ENCODE measurements at places on chromosomes 12 and 14. TPM values are rescaled to one million over a fixed set of nuclear protein-coding genes. Genes with fewer than 3 reads are reported as not detected.

DNA sequence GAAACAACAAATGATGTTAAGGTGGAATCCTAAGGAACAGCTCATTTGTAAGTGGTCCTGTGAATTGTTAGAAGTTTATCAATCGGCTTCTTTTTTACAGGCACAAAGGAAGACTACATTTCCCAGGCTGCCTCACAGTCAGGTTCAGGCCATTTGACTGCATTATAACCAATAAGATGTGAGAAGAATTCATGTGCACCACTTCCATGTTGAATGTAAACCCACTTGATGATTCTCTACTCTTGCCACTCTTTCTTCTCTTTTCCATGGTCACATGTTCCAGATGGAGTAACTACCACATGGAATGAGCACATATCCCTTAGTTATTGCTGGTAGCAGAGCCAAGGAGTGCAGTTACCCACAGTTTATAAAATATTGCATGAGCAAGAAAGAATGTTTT, 67.1 kb upstream of the GZMB start:
- no peak for DNase-seq

TMCC3 gene
- total RNA-seq = 12.4 TPM

DNA sequence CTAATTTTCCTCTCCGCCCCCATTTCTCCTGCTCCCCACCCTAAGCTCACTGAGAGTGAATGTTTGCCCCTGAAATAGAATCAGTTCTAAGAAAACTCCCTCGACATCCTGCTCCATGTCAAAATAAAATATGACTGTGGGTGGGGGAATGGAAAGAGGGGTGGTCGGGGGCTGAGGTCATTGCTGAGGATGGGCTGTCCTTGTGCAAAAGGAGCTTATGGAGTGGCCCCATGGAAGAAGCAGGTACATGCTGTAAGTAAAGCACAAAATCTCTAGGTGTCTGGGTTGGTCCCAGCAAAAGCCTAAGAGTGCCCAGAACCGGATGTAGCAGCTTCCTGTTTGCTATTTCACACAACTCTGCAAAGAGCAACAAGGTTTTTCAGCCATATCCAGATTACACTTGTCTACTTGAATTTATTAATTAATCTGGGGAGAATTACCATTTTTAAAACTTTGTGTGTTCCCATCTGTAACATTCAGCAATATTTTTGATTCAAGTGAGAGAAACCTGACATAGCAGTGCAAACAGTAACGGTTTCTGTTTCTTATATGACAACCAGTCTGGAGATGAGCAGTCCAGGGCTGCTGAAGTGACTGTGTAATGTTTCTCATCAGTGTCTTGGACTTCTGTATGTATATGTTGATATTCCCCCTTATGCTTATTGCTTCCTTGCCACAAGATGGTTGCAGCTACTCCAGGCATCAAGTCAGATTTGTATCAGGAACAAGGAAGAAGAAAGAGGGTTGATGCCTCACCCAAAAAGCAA, 40.4 kb upstream of the GZMB start:
- no peak for DNase-seq

FUT8 gene
- total RNA-seq = 22.3 TPM

GRCh38 chr12:2051700-2052621, 826 bp upstream of the CACNA1C start:
- DNase-seq = no peak

KRT82 gene
- not detected for total RNA-seq

DNA sequence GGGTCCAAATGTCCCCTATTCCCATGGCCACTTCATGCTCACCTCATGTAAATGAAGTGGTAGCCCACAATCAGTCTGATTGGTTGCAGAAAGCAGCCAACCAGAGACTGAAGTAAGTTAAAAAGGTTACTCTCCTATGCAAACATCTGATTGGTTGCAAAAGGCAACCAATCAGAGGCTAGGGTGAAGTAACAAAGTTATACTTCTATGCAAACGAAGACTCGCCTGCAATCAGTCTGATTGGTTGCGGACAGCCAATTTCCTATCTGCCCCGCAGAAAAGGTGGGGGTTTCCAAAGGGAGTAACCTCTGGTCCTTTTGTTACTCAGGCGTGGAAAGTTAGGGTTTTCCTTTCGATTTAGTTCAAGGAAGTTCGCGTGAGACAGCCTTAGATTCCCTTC, 208.1 kb upstream of the NEDD1 start:
- DNase-seq = no peak

GYS2 gene
- total RNA-seq = not detected

P3H3 gene
- total RNA-seq = 77.7 TPM

DNA sequence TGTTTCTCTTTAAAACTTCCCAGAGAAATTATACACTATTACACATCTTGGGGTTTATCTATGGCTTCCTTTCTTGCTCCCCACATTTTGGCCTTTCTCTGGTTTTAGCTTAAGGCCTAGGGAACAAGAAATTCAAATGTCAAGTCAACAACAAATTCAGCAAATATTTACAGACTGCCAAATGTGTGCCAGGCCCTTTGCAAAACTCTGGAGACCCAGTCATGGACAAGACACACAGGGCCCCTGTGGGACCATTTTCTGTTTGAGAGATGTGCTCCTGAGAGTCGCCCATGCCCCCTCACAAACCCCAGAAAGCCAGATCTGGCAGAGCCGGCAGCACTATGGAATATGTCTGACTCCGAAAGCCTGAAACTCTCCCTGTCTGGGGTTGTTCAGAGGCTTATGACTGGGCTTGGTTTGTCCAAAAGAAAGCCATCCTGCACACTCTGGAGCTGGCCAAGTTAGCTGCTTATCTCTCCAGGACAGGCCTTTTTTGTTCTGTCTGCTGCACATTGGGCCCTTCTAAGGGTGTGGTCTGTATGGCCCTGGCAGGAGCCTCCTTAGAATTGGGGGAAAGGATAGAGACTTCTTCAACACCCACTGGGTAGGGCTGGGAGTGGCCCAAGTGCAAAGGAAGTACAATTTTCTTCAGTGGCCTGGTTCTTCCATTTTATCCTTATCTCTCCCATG, 1.1 kb upstream of the KRT3 start:
- DNase-seq = no peak

DNA sequence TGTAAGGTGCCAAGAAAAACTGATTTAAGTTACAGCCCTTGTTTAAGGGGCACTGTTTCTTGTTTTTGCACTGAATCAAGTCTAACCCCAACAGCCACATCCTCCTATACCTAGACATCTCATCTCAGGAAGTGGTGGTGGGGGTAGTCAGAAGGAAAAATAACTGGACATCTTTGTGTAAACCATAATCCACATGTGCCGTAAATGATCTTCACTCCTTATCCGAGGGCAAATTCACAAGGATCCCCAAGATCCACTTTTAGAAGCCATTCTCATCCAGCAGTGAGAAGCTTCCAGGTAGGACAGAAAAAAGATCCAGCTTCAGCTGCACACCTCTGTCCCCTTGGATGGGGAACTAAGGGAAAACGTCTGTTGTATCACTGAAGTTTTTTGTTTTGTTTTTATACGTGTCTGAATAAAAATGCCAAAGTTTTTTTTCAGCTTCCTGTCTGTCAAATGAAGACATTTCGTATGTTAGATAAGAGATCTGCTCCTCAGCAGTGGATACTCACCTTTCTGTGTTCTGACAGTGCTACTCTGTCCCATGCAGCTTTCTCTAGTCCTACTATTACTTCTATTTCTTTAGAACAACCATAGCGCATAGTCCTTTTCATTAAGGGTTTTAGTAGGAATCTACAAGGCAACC, 1.2 kb upstream of the PA2G4 start:
- no peak for DNase-seq

GRCh38 chr14:91321131-91321530, 76.6 kb upstream of the GPR68 start:
- no peak for DNase-seq

DNA sequence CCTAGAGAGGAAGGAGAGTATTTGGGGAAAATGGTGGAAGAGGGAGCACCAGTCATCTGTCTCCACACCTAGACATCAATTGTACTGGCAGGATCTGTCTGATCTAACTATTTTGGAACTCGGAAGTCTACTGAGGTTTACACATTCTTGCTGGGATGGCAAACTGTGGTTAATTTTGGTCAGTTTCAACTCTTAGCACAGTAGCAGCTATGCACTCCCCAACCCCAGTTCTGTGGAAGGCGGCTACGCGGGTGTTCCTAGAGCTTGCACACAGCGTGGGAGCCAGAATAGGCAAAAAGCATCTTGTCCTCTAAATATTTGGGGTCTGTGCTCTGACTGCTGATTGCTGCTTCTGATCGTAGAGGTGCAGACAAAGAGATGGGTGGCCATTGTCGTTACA, 33.8 kb downstream of the TECPR2 start:
- no peak for DNase-seq

DNA sequence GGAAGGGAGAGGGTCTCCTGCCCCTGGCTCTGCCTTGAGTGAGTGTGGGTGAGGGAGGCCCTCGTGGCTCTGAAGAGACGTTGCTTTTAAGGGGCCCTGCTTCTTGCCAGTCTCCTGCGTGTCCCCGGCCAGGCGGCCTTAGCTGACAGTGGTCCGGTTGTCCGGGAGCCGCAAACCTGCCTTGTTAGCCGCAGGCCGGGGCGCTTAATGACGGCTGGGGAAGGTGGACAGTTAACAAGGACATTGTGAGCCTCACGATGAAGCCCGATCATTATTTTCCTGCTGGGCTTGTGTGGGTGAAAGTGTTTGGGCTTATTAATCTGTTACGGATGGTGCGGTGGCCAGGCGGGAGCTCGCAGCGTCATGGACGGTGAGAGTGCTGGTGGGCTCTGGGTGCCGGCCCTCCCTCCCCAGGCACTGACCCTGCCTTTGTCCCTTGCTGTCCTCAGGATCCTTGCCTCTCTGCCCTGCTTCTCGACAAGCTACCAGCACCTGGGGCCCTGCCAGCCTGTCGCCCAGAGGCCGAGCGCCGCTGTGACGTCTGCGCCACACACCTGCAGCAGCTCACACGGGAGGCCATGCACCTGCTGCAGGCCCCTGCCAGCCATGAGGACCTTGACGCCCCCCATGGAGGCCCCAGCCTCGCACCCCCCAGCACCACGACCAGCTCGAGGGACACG, 13.3 kb downstream of the KIF26A start:
- no peak for DNase-seq

- peak; percentile 54 for DNase-seq
Observed at GRCh38 chr12:1936406-1937320, 18.2 kb upstream of the CACNA2D4 start.

- DNase-seq = no peak
Observed at GRCh38 chr14:28143316-28143715, 623.3 kb upstream of the FOXG1 start.

- no peak for DNase-seq
Observed at GRCh38 chr14:23114120-23114458, 5.0 kb downstream of the CEBPE start.

SLC2A14 gene
- not detected for total RNA-seq

DNA sequence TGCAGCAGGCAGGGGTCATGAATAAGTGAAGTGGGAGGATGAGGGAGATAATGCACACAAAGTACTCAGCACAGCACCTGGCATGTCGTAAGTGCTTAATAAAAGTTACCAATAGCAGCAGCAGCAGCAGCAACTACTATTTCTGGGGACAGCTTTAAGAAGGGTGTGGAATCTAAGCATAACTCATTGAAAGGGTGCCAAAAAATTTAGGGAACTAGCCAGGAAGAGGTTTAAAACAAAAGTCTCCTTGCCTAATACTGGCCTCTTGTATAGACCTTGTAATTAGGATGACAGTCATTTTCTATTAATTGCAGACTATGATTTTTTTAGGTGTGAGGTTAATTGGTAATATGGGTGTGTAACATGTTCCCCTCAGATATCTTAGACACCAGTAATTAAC, 179.9 kb downstream of the PTPN11 start:
- no peak for DNase-seq

IFI27L2 gene
- total RNA-seq = 42.7 TPM

GRCh38 chr14:92848887-92849286, 54.8 kb downstream of the GOLGA5 start:
- no peak for DNase-seq

TEX52 gene
- not detected for total RNA-seq

- DNase-seq = no peak
Observed at GRCh38 chr14:92553438-92553837, 39.9 kb downstream of the RIN3 start.

DNA sequence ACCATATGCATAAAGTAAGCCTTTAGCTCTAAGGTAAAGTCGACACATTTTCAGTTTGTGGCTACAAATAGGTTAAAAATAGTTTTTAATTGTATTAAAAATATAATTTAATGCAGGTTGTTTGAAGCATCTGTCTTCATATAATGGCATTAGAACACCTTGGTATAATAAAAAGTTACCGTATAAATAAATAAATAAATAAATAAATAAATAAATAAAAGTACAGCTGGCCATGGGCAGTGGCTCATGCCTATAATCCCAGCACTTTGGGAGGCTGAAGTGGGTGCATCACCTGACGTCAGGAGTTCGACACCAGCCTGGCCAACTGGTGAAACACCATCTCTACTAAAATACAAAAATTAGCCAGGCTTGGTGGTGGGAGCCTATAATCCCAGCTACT, 15.6 kb downstream of the ZFYVE26 start:
- no peak for DNase-seq

GRCh38 chr14:21267886-21268616, 1.2 kb downstream of the HNRNPC start:
- DNase-seq = no peak

Measured in thoracic aorta (tissue), 2 donors.